Stimulated activated CD4-positive, alpha-beta T cell treated with anti-CD3 and anti-CD28 coated beads, Interleukin-4, amount 100 ng/mL, for 4 hours (primary cell): ENCODE measurements at places on chromosomes 3 and 15.

DNA sequence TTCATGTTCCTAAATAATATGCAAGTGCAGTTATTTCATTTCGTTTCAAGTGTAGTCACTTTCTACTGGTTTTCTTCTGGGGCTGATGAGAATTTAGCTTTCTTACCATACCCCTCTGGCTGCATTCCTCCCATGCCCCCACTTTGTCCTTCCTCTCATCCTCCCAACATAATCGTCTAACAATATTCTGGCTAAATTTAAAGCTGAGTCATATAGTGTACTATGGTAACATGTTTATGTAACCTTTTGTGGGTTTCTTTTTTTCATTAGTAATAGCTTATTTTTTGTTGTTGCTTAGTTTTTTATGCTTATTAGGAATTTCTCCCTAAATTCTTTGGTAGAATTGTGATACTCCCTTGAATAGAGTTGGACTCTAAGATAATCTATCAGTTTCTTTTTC is 30.5 kb downstream of the DUT start:
- no peak for DNase-seq

- DNase-seq = no peak
These were observed 151.2 kb upstream of the CDIN1 start for GRCh38 chr15:36428102-36428845.

GRCh38 chr3:159922193-159922840 is 66.3 kb upstream of the IL12A start:
- DNase-seq = no peak

GRCh38 chr15:67146234-67146633 is 80.8 kb downstream of the SMAD3 start:
- DNase-seq = no peak

- DNase-seq = no peak
These were observed 80.3 kb downstream of the CPN2 start for GRCh38 chr3:194270627-194271459.

- no peak for DNase-seq
These were observed 190.5 kb upstream of the LYSMD4 start for GRCh38 chr15:99923711-99924110.

DNA sequence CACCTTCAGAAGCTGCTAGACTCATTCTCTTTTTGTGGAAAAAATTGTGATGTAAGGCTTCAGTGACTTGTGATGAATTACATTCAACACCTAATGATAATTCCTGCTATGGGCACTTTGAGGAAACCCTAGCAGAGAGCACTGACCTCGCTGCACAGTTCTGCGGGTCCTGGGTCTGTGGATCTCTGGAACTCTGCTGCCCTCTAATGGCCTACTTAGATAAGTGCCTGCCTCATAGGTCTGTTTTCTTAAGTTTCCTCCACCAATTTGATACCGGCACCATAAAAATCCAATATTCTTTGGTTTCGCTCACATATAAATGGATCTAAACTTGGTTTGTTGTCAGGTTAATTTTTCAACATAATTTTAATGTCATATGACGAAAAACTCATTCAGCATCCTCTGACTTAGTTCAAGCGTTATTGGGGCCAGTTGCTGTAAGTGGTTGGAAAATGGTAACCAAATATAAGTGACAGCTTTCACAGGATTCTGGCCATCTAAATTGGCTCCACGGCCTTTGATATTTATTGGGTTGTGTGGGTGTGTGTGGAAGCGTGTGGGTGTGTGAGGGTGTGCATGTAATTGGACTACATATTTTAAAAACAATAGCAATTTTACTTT is 10.4 kb downstream of the SLITRK3 start:
- DNase-seq = no peak

GRCh38 chr3:90015688-90016356 is 908.4 kb downstream of the EPHA3 start:
- no peak for DNase-seq

DNA sequence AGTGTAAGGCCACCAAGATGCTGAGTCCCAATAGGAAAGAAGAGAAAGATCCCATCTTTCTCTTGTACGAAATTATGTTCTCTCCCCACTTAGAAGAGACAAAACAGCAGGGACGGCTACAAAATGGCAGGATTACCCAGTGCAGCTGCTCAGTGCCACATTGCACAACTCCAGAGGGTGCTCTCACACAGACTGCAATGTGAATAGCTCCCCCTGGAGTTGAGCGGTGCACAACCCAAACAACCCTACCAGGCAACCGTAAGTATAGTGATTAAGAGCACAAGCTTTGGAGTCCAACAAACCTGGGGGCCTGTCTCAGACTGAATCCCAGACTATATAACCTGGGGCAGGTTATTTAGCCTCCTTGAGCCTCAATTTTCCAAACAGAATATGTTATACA is 3.1 kb upstream of the BHLHE40 start:
- peak; percentile 44 for DNase-seq

DNA sequence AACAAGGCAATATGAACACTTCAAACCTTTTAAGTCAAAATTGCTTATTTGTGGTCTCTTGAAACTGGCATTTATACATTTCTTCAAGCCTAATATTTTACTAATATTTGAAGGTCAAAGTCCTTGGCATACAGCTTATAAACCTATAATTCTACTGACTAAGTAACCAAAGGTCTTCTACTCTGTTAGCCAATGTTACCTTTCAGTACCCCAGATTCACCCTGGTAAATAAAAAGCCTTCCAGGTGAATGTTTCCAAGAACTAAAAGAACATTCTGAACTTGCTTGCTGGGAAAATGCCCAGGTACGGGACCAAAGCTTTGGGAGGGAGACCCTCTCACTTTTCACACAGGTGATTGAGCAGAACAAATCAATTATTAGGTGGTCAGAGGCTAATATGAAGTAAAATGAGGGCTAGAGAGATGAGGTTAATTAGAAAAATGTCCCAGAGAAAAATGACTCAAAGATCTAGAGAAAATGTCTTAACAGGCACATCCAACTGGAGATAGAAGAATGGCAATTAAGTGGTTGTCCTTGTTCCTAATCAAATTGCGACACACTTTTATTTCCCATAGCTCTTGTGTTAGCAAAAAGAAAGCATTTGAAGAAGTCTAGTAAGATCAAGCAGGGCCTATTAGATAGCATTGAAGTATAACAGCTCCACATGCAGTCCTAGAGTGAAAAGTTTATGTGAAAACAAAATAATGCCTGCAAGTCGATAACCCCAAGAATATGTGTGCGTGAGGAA is 232.0 kb downstream of the FOXP1 start:
- no peak for DNase-seq

DNA sequence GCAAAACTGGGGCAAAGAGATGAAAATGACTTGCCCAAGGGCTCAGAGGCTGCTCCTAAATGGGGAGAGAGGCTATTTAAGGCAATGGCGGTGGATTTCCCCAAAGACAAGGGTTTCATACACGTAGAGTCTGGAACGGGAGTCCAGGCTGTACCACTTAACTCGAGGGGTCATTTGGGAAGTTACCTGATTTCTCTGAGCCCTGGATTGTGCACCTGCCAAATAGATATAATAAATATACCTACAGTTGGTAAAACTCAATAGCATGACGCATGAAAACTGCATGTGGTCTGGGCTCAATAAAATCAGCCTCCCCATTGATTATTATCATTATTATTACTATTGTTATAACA is 1.3 kb upstream of the ITPR1 start:
- no peak for DNase-seq

DNA sequence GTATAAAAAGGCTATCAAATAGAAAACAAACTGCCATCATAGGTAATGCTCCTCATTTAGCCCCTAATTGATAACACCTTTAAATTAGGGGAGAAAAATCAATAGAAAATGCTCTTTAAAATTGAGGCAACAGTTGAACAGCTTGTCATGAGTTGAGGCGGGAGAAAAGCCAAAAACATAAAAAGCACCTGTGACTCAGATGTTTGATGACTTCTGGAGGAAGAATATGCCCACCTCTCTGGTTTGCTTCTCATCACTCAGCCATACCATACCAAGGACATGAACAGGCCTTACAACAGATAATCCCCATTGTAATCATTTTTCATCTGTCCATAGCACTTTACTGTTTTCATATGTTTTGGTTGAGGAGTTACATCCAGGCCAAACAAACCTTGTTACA is 246.0 kb downstream of the MYRIP start:
- no peak for DNase-seq

DNA sequence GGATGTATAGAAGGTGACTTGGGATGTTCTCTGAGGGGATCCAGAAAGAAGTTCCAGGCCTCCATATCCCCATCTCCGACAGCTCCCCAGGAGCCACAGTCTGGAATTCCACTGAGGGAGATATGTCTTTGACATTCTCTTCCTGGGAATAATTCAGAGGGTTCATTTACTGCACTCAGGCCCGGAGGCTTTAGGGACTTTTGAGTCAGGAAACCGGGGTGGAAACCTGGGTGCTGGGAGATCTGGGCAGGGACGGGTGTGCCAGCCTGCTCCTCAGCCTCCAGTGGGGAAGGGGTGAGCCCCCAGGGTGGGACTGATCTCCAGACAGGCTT is 147.7 kb downstream of the SMAD6 start:
- no peak for DNase-seq

- no peak for DNase-seq
These were observed 107.5 kb downstream of the EOMES start for GRCh38 chr3:27614592-27614991.

DNA sequence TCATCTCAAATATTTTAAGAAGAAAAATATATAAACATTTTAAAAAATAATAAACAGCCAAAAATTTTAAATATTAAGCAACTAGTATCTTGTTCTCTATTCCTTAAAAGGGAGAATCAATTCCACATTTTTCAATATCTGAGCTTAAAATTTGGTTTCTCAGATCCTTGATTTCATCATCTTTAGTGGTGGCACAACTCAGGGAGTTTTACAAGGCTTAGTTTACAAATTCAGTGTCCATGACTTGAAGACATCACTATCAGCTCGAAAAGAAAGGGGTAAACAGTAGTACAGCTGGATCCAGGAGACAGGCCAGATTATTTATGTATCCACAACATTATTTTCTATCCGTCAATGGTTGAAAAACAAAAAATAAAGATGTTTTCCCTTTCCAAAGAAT is 11.6 kb downstream of the IGF2BP2 start:
- DNase-seq = no peak

- DNase-seq = no peak
These were observed 38.8 kb downstream of the PARP14 start for GRCh38 chr3:122719273-122719921.

GRCh38 chr3:28835751-28836150 is 445.1 kb upstream of the RBMS3 start:
- DNase-seq = no peak

- no peak for DNase-seq
These were observed at the start of gene GABRG3 for GRCh38 chr15:26970712-26971210. Gene GABRG3, plus strand, starts transcription at chr15:26971181.

DNA sequence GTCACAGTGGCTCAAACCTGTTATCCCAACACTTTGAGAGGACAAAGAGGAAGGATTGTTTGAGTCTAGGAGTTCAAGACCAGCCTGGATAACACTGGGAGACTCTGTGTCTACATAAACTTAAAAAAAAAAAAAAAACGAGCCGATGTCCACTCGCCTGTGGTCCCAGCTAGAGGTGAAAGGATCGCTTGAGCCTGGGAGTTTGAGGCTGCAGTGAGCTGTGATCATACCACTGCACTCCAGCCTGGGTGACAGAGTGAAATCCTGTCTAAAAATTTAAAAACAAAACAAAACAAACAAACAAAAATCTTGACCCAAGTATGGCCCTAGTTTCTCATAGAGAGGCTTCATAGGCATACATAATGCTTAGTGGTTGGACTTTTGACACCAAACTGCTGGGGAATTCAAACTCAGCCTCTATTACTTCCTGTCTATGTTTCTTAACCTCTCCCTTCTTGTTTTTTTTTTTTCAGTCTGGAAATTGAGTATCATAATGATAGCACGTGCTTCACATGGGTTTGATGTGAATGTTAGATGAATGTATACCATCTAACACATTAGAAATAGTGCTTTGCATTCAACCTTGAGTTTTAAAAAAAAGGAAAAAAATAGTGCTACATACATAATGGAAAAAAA is 46.4 kb upstream of the CAPN7 start:
- no peak for DNase-seq

GRCh38 chr15:59373215-59373614 is 544 bp upstream of the MYO1E start:
- DNase-seq = no peak

- DNase-seq = no peak
These were observed 1.1 kb upstream of the ALCAM start for GRCh38 chr3:105365391-105366325.

- DNase-seq = no peak
These were observed 29.7 kb downstream of the TJP1 start for GRCh38 chr15:29792426-29793159.

DNA sequence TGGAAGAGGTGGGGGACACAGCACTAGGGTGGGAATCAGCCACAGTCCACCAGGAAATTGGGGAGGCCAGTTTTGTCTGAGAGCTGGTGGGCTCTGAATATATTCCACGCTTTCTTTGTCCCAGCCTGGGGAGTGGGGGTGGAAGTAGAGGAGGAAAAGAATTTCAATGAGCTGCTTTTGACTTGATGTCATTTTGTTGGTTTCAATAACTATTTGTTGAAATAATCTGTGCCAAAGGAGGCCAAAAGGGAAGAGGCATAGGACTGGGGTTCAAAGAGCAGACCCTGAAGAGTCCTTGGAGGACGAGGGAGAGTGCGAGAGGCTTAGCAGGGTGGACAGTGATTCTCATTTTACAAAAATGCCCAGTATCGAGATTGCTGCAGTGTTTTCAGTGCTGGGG is 262.3 kb downstream of the SHQ1 start:
- DNase-seq = no peak

DNA sequence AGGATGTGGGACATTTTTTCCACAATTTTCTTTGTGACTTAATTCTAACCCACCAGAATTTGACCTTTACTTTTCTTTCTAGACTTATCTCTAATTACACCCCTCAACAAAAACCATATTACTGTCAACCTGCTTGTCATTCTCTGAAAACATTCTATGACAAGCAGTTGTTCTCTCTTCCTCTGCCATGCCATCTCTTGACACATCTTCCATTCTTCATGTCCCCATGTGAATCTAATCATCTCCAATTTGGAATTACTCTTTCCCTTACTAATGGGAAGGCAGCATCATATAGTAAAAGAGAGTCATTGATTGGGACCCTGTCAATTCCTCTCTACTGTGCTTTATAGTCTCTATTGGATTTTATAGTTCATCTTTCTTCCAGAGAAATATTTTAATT is 61.3 kb upstream of the P2RY1 start:
- DNase-seq = no peak

GRCh38 chr15:60787837-60788691 is 309.1 kb upstream of the ICE2 start:
- peak; percentile 42 for DNase-seq

- no peak for DNase-seq
These were observed 228.0 kb upstream of the ADAMTS9 start for GRCh38 chr3:64915778-64916177.

GRCh38 chr3:14283092-14283812 is 104.6 kb downstream of the LSM3 start:
- no peak for DNase-seq

DNA sequence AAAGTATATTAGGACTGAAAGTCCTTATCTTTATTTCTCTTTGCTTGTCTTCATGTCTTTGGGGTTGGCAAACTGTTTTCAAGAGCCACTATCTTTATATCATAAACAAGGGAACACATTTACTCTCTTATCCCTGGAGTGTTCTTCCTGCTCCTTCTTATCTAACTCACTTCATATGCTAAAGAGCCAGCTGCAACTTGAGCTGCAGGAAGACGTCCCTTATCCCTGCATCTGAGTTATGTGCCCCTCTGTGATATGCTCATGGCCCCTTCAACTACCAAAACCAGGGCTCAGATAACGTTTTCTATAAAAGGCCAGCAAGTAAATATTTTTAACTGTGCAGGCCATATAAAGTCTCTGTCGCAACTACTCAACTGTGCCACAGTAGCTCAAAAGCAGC is 137.0 kb upstream of the CRBN start:
- DNase-seq = no peak
